ENCODE measurements at places on chromosomes 5 and 9. TPM values are rescaled to one million over a fixed set of nuclear protein-coding genes. Genes with fewer than 3 reads are reported as not detected.

GRIA1 gene
- total RNA-seq: 0.43 TPM

NIM1K gene
- total RNA-seq: 0.68 TPM

GRCh38 chr9:130183133-130183762, 11.0 kb downstream of the NCS1 start:
- DNase-seq: no peak

- DNase-seq: no peak
Measured at GRCh38 chr5:121292664-121293063, 559.0 kb upstream of the FTMT start.

ITK gene
- total RNA-seq: 0.62 TPM

DNA sequence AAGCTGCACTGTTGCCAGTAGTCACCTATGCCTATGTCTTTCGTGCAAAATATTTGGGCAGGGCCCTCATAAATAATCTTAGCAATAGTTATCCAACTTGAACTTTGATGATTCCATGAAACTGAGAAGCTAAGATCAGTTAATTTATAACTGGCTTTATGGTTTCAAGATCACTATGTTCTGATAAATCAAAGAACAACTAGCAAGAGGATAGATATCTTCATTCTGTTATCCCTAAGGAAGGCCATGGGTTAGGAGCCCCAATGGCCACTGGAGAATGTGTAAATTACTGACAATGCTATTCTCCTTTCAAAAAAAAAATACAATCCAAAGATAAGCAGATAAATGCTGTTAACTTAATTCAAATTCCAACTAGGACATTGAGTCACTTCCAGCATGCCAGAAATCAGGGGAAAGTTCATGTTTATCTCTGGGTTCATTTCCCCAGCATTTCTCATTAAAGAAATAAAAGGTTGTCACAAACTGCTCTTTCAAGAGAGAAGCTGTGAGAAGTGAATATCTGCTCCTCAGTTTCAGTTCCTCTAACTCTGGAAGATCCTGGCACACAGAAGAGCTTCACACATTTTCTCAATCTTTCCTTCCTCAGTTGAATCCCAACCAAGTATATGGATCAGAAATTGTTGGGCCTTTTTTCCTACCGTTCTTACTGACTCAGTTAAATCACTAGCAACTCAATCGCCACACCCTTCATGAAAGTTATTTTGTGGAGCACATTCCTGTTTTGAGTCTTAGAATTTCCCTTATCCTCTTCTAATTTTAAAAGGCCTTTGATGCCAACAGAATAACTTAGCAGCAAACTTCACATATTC, 59.6 kb upstream of the SLC1A1 start:
- no peak for DNase-seq

DMRT1 gene
- not detected for total RNA-seq

GRCh38 chr5:172640822-172641358, at the start of gene NEURL1B:
Gene NEURL1B (plus strand): TSS chr5:172641263. CDS start chr5:172641407, 144 bp downstream.
- DNase-seq: peak; percentile 93

DNA sequence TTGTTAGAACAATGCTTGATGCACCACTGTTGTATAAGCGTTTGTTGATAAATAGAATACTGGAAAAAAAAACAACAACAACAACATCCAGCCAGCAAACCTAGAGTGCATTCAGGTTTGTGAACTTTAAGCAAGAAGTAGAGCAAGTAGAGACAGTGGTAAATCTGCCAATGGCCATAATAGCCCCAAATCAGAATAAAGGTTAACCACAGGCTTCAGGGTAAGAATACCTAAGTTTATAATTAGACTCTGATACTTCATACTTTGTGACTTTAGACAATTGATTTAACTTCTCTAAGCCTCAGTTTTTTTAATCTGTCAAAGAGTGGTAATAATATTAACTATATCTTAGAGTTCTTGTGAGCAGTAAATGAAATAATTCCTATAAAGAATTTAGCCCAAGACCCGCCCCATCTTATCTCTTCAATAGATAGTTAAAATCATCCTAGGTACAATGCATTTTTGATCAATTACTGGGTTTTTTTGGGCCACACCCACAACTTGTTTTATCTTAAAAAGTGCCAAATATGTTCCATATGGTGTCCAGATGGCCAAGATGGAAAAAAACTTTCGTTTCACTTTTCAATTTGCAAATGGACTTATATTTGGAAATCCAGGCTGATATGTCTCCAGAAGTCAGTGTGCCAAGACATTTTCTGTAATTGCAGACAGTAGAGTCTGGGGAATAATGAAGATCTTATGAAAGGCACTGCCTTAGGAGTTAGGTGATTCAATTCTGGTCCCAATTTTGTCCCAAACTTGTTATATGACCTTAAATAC, 24.5 kb upstream of the DPYSL3 start:
- no peak for DNase-seq

DNA sequence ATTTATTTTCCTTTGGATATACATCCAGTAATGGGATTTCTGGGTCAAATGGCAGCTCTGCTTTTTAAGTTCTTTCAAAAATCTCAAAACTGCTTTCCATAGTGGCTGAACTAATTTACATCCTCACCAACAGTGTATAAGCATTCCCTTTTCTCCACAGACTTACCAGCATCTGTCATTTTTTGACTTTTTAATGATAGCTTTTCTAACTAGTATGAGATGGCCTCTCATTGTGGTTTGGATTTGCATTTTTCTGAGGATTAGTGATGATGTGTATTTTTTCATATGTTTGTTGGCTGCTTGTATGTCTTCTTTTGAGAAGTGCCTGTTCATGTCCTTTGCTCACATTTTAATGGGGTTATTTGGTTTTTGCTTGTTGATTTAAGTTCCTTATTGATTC, 90.0 kb upstream of the HMHB1 start:
- no peak for DNase-seq

DNAI1 gene
- not detected for total RNA-seq

SLC6A19 gene
- total RNA-seq: not detected

DNA sequence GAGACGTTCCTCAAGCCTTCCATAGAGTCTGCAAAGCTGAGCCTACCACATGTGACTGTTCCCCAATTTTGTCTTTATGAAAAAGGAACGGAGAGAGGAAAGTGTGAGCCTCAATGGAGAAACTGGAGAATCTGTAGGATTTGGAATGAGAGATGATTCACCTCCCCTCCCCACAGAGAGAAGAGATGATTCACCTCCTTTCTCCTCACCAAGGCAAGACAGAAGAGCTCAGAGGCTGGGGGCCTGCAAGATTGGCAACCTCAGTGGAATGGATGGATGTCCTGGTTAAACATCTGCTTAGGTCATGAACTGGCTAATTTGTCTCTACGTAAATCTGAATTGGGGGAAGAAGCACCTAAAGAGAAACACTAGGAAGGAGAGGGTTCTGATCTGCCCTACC, 17.0 kb upstream of the MOCS2 start:
- no peak for DNase-seq

DNA sequence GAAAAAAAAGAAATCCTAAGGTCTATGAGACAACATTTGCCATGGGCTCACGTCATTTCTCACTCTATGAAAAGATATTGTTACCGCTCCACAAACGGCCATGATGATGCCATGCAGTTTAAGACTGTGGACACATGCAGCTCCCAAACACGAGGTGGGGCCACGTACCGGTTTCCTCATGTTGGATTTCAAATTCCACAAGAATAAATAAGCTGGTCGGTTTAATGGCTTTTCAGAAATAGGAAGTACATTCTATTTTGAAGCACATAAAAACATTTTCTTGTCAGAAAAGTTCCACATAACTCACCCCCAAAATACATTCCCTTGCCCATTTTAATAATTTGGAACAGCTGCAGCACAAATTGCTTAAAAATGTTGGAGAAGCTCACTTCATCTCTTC, 130.6 kb downstream of the MYO10 start:
- no peak for DNase-seq

DNA sequence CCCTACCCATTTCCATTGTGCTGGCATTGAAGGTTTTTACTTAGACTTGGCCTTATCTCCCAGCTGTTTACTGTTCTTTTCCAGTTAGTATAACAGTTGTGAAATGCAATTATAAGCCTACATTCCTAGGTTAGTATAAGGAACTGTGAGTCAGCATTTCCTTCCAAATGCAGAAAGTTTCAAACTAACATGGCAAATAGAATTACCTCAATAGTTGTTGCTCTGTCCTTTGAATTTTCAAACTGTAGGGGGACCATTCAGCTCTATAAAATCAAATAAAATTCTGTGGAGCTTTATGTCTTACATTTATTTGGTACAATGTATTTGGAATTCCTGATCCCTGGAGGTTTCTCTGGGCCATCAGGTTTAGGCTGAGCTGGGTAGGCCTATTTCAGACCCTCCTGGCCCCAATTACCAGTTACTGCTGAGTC, 47.2 kb downstream of the ARHGEF28 start:
- no peak for DNase-seq

DNA sequence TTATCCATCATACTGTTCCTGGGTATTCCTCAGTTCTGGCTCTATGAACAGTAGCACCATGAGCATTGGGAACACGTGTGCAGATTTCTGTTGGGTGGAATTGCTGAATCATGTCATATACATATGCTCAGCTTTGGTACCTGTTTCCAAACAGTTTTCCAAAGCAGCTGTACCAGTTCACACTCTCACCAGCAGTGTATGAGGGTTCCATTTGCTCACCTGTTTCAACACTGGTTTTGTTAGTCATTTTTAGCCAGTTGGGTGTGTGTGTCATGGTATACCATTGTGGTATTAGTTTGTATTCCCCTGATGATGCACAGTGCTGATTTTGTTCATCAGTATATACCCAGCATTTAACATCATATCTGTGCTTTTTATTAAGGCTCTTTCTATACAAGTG, 56.7 kb upstream of the ECM2 start:
- DNase-seq: no peak

FCN1 gene
- total RNA-seq: 6.0 TPM

RNF183 gene
- total RNA-seq: not detected

ZSWIM6 gene
- total RNA-seq: 6.3 TPM

DNA sequence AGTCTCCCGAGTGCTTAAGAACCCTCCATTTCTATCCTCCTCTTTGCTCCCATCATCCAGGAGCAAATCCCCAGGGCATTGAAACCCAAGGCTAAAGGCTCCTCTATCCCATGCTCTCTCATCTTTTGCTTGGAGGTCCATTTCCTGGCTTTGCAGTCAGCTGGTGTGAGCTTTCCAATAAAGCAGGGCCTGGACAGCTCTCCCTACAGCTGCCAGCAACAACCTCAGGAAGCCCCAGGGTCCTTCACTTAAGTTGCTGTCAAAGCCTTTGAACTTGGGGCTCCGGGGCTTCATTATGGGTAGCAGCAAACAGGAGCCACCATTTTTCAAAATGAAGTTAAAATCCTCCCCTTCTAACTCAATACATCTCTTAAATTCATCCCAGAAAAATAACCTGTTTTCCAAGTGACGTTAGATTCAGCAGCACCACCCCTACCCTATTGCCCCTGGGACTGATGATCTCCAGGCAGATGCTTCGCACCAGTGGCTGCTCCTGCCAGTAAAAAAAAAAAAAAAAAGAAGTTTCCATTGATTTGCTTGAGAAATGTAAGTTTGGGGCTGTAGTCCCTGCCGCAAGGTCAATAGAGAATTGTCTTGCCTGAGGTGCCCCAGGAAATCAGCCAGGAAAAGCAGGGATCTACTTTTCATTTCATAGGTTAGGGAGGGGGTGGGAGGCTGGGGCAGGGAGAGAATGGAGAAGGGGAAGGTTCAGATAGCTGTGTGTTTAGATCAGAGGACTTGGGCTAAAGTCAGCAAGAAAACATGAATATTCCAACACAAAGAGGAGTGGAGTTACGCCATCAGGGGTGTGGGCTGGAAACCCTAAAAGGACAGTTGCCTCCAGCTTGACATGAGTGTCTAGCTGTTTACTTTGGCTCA, 83.8 kb upstream of the IL6ST start:
- peak; percentile 79 for DNase-seq

DNA sequence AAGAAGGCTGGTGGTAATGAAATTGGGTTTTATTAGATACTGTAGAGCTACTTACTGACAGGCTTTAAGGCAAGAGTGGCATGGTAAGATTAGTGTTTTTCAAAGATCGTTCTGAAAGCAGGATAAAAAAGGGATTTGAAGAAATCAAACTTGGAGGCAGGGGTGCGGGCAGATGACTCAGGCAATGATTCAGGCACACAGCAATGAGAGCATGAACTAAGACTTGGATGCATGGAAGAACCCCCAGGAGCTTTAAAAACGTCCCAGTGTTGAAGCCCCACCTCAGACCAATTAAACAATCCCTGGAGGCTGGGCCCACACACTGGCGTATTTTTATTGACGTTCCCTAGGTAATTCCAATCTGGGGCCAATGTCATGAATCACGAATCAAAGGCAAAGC, 102.5 kb downstream of the SREK1 start:
- DNase-seq: no peak

DNA sequence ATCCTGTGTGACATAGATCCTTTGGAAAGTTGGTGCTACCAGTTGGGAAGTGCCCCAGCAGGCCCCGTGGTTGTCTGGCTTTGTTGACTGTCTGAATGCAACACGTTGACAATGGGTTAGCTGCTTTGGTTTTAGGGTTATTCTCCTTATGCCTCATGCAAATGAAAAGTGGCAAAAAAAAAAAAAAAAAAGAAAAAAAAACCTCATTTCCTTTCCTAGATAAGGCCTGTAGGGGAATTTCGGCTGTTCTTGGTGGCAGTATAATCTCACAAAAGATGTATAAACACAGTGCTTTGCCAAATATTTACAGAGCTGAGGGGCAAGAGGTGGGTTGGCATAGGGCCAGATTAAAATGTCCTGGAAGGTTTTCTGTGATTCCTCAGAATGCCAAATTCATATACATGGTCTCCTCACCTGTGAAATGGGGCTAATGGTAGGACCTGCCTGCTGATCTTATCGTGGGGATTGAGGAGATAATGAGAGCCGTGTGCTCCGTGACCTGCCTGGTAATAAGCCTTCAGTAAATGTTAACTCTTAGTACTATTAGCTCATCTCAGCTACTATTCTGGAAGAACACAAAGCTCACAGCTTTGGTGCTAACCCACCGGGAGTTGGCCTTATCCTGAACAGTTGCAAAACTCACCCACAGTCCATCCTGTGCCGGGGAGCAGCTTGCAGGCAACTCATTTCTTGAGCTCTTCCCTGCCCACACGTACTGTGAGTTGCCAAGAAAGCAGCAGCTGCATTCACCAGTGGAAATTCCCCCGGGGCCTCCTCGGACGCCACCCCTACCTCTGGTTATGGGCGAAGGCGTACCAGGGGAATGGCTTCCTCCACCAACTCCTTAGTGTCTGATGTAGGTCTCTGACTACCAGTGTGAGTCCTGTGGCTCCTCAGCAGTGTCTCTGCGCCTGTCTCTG, 220.3 kb downstream of the NR3C1 start:
- peak; percentile 76 for DNase-seq

GOLGA2 gene
- total RNA-seq: 85.6 TPM

GRCh38 chr5:99179206-99179605, 250.4 kb upstream of the CHD1 start:
- DNase-seq: no peak

ENHO gene
- 1.6 TPM for total RNA-seq

DNA sequence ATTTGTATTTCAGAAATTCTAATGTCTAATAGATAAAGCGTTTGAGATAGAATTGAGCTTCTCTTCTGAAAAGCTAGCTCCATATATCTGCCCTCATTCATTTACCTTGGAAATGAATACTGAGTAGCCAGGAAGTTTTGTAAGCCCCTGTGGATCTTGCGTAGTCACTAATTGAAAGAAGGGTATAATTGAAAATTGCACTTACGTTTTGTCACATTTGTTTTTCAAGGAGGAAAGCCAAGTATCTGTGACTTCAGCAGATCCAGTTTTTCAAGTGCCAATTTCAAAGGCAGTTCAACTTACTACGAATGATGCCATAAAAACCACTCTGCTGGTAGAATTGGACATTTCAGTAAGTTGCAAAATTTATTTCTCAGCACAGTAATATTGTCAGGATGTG, 14.0 kb downstream of the MTRR start:
- DNase-seq: no peak

PPP2R2B gene
- 3.0 TPM for total RNA-seq

- DNase-seq: no peak
Measured at GRCh38 chr5:147472664-147473475, 37.0 kb downstream of the DPYSL3 start.

Data from right cardiac atrium (tissue), 5 donors.